ENCODE measurements at places on chromosomes 2 and 18. TPM values are rescaled to one million over a fixed set of nuclear protein-coding genes. Genes with fewer than 3 reads are reported as not detected.

Gene POTEJ
- not detected for total RNA-seq

Gene GPR35
- 1.2 TPM for total RNA-seq

Gene RGPD3
- total RNA-seq: 0.17 TPM

Gene RIOK3
- 78.8 TPM for total RNA-seq

Gene HOXD13
- total RNA-seq: not detected

Gene DSG1
- not detected for total RNA-seq

Gene CFC1
- not detected for total RNA-seq

Gene OR6B2
- total RNA-seq: not detected

Gene NR4A2
- 0.17 TPM for total RNA-seq

Gene IL36B
- total RNA-seq: not detected

Gene NEU4
- total RNA-seq: not detected

Gene ESPNL
- 1.3 TPM for total RNA-seq

Gene ST8SIA3
- not detected for total RNA-seq

Gene ING5
- 30.0 TPM for total RNA-seq
